ENCODE measurements at places on chromosomes 3 and 15.

- DNase-seq, result no peak
These were observed 26.2 kb downstream of the LARP6 start for GRCh38 chr15:70827721-70828120.

GRCh38 chr3:29576675-29577074, 295.8 kb downstream of the RBMS3 start:
- DNase-seq, result no peak

DNA sequence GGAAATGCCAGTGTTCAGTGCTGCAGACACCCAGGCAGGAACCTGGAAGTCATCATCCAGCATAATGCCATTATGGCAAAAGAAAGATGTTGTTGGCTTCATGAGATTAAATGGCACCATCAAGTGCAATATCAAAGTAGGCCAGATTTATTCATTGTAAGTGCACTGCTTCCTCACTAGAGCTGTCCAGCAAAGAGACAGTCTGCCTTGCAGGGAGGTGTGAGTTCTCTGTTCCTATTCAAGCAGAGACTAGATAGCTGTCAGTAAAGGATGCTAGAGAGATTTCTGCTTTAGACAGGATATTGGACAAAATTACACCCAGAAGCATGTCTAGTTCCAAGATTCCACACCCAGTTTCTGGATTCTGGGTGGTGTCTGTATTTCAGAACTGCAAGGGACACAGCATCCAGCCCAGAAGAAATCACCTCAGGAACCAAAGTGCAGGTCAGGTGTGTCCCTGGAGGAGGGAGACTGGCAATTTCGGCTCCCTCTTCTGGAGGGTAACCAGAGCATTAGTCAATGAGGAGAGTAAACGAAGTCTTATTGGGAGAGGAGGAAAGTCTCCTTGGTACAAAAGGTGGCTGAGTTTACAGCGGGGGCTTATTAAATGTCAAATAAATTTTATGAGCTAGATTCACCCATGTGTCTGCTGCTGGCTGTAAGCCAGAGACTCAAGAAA, 377.3 kb downstream of the EPHB1 start:
- DNase-seq, result no peak

DNA sequence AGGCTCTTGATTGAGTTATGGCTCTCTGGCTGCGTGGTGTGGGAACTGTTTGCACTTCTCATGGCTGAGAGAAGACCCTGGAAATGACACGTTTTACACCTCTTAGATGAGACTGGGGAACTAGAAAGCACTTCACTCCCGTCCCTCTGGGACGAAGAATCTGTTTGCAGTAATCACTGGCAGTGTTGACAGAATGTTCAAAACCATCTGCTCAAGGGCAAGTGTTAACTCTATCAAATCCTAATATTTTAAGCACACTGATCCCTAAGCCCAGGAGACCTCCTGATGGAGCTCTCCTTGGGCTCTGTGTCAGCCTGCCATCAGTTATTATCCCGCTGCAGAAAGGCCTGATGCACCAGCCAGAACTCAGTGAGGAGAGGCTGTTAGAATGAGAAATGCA, 323.8 kb upstream of the DNAJC19 start:
- DNase-seq, result no peak

- peak; percentile 86 for DNase-seq
These were observed 17.1 kb downstream of the HEXA start for GRCh38 chr15:72358650-72359171.

DNA sequence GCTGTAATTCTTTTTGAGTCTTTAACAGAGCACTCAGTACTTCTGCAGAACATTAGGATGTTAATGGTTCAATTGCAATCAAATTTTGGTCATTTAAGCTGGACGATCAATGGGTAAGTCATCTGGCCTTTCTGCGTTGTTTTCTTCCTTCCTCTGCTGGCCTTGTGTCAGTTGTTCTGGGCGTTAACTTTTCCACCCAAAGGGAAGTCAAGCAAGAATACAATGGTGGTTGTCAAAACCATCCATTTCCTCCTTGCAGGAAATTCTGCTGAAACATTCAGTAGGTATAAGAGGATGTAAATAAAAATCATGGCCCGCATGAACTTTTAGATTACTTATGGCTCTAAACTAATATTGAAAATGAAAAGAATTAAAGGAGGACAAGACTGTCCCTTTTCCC, 584.0 kb downstream of the GRM7 start:
- no peak for DNase-seq

GRCh38 chr3:176469694-176470205, 727.5 kb downstream of the TBL1XR1 start:
- no peak for DNase-seq

DNA sequence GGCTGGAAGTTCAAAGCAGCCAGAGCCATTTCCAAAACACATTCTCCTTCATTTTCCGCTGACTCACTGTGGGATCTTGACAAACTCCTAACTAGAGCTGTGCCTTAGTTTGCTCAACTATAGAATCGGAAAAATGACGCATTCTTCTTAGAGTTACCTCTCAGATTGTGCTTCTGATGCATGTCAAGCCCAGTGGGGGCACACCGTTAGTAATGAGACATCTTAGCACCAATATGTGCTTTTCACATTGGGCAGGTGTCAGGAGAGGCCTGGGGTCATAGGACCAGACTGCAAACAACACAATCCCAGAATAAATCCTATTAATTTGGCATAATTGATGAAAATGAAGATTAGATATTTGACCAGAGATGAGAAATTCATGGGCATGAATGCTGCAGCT, 71.3 kb upstream of the UBE3A start:
- no peak for DNase-seq

DNA sequence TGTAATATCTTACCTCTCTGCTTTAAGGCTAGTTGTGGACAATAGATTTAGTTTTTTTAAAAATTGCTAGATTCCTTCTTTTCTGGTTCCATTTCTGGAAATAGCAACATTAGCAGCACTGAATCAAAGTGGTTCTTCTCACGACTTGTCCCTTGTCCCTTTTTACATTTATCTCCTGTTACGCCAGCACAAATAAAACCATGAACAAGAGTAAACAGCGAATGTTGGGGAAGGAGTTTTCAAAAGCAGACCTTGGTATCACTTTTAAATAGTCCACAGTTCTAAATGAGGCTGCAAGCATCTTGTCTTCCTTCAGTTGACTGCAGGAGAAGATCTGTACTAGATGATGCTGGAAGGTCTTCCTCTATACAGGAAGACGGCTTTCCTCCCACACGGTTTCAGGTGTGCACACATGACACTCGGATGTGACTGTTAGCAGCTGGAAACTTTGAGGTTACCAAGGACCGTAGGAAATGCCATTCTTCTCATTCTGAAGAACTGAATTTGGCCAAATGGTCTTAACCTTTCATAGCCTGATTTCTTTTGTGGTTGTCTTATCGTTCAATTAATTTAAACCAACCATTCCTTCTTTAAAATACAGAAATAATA, 251.0 kb upstream of the ICE2 start:
- DNase-seq, result no peak

- DNase-seq, result no peak
These were observed 32.2 kb downstream of the DNAAF4 start for GRCh38 chr15:55475842-55476241.

DNA sequence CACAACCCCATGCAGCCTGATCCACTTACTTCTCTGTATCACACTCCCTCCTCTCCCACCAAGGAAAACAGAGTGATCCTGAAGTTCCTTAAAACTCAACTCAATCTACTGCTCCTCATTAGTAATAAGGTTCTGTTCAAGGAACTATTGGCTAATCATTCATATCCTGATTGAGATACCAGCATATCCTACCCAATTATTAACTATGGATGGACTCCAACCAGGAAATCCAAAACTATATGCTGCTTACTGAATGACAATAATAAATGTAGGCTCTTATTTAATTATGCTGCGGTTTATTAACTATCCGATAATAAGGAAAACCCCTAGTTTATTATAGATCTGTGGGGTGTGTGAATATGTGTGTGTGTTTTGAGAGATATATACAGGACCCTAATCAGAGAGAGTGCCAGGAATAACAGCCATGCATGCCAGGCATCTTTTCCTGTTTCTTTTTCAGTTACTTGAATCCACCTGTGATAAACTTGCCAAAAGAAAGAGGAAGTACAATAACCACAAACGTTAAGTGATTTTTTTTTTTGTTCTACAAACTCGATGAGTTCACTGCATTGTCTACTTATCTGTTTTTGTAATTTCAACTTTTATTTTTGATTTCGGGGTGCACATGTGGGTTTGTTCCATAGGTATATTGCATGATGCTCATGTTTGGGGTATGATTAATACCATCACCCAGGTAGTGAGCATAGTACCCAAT, 1031.7 kb upstream of the CFAP20DC start:
- no peak for DNase-seq

DNA sequence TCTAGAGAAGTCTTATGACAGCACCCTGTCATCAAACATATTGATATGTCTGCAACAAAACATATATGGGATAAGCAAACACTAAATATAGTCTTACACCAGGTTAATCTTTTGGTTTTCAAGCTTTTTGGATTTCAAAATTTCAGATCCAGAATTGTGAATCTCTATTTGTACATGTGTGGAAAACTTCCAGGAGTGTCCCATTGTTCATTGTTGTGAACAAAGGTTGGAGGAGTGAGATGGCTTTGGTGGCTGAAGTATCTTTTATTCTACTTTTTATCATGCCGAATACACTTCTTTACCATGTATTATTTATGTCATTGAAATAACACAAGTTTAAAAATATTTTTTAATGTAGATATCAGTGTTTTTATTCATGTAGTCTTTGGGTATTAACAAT, 5.9 kb upstream of the FHIT start:
- DNase-seq, result no peak

- DNase-seq, result no peak
These were observed 547 bp downstream of the WNT7A start for GRCh38 chr3:13879102-13879945.

DNA sequence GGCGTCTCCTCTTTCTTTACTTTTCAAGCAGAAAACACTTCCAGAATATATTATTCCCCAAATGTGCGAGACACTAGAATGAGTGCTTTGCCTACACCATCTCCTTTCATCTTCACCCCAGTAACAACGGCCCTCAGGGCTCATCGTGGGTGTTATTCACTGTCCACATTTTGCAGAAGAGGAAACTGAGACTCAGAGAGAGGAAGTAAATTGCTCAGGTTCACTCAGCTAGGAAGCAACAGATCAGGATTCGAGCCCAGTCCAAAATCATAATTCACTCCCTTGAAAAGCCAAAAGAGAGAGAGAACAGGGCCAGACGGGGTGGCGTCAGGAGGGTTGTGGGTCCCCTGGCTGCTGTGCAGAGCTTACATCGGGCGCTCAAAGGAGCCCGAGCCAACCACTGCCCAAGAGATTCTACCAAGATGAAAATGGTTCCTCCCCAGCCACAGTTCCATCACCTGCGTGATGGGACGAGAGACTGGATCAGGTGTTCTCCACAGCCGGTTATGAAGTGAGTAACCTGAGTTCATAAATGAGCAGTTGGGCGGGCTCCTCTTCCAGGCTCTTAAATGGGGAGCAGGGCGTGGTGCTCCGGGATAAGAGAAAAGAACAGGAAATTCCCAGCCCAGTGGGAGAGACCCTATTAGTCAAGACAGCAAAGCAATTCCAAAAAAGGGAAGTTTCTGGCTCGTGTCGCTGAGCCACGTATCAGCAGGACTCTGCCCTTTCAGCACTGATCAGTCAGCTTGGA, 48.6 kb upstream of the FLNB start:
- no peak for DNase-seq

- peak; percentile 46 for DNase-seq
These were observed 4.4 kb upstream of the IRAK2 start for GRCh38 chr3:10160346-10160745.

- DNase-seq, result peak; percentile 13
These were observed at the start of gene GLDN for GRCh38 chr15:51341366-51342226. GLDN (plus strand) TSS chr15:51341655; CDS start chr15:51341685, 30 bp downstream.

DNA sequence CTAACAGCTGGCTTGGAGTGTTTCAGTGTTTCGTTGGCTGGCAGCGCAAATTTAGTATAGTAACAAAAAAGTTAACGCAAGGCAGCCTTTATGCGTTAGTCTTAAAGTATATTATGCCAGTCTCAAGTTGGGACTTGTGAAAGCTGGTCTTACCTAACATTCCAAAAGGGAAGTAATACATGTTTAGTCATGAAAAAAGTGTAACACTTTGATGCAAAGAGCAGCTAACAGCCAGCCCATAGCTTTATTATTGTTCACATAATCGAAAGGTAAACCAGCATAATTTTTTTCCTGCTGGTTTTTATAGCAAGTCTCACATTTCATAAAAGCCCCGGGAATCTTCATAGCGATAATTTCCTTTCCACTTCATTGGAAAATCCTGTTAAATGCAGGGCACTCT, 2.4 kb upstream of the GPR87 start:
- no peak for DNase-seq

DNA sequence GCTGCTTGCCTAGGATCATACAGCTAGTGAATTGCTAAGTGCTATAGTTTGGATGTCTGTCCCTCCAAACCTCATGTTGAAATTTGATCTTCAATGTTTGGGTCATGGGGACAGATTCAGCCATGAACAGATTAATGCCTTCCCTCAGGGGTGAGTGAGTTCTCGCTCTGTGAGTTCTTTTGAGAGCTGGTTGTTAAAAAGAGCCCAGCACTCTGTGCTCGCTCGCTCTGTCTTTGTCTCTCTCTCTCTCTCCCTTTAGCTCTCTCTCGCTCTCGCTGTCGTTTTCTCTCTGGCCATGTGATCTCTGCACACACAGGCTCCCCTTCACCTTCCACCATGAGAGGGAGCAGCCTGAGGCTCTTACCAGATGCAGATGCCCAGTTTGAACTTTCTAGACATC, 14.9 kb downstream of the TRH start:
- DNase-seq, result no peak

Measured in AG08395 (cell line).